ENCODE measurements at places on chromosomes 5 and 9.
A peak's percentile ranks its signal among the peaks of the same experiment; 100 is the strongest.

- no peak for DNase-seq
These were observed 34.6 kb upstream of the NEK6 start for GRCh38 chr9:124222918-124223720.

- DNase-seq, result no peak
These were observed 942 bp upstream of the NRG2 start for GRCh38 chr5:140044041-140044440.

GRCh38 chr9:111842313-111842712, 47.6 kb upstream of the SHOC1 start:
- no peak for DNase-seq

DNA sequence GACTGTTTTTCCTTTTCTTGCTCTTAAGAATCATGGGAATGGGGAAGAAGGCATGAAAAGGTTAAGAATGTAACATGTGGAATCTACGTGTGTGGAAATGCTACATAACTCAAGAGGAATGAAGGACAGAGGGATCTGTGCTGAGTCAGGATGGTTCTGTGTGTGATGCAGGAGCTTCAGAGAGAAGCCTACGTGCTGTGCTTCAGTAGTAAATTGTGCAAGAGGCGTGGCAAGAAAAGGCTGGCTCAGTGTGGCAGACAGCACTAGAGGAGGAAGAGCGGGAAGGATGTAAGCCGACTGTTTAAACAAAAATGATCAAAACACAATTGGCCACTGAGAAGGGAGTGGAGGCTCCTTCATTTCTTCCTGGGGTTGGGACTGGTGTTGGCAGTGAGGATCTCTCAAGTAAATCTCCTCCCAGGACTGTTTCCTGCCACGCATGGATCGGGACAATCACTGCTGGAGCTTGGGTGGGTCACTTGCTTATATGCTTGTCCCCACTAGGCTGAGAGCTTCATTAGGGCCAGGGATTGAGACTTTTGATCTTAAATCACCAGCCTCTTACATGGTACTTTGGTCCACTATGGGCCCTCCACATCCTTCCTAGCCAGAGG, 59.4 kb upstream of the BASP1 start:
- DNase-seq, result no peak

- peak; percentile 73 for DNase-seq
These were observed 141.4 kb upstream of the PANK3 start for GRCh38 chr5:168720575-168720974.

DNA sequence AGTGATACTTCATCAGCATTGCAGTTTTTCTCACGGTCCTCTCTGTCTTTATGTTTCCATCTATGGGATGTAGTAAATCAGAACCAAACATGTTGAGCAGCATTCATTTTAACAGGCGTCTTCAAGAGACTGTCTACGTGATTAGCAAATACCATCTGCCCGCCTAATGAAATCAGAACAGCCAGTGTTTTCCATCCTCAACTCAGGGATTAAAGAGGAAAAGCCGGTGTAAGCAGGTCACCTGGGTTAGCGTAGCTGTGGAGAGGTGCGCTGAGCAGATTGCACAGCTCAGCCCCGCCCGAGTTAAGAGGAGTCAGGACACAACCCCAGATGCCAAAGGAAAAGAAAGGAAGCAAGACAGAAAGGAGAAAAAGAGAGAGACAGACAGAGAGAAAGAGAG, 54.3 kb upstream of the ANKRD33B start:
- peak; percentile 65 for DNase-seq

DNA sequence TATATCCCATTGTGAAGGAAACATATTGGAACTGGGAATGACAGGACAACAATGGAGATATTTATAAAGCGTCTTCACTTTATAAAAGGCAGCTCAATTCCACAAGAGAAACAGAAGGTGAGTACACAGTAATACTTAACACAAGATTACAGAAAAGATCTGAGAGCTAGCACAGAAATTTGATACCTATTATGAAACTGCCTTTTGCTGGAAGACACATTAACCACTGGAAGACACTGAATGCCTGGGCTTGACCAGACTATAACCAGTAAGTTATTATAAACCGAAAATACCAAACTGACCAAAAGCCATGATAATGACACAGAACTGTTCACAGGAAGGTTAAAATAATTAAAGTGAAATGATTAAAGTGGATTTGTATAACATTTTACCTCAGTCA, 195.4 kb downstream of the NR2F1-AS1 start:
- no peak for DNase-seq

GRCh38 chr9:114426046-114426948, 38.5 kb upstream of the AKNA start:
- no peak for DNase-seq

Measured in NCI-H1694 (cell line).